ENCODE measurements at places on chromosomes 4 and X.

DNA sequence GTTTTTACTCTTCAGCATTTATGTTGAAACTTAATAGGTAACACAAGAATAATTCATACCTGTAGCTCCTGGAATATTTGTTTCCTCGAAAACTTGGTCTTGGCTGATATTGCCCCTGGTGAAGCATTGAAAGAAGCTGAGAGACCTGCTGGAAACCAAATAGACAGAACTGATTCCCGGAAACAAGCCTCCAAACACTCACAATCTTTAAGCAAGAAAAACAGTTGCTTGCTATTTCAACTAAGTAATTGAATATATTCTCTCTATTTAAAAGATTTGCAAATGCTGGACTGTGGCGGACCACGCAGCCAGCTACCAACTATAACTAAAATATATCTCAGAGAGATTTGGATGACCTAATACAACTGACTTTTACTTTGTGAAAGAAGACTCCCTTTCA is 3.6 kb downstream of the PCDH18 start:
- no peak for DNase-seq

- no peak for DNase-seq
These were observed 242.9 kb downstream of the DCLK2 start for GRCh38 chr4:150321113-150321512.

DNA sequence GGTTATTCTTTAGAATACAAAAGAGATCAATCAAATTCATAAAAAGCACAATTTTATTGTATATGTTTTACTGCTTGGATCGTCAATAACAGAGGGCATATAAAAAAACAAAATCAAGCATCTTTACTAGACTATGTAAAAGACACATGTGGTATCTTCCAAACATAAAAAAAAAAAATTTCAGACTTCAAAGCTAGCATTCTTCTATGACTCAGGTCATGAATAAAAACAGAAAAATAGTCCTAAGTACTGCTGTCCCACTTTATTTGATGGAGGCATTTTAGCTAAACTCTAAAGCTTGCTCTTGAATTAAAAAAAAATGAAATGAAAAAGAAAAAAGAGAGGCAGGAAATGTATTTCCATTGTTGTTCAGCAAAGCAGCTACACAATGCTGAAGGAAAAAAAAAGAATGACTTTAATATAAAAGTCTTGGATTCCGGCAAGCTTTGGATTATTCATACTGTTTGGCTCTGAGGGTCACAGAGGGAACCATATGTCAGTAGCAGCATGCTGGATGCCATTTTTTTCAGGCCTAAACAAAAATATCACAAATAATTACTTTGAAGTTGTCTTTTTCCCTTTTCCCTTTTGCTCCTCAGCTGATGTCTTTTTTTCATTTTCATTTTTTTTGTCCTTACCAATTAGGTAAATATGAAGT is 249.1 kb upstream of the DIAPH2 start:
- no peak for DNase-seq

GRCh38 chrX:73847991-73848390 is 285.0 kb downstream of the CHIC1 start:
- no peak for DNase-seq

DNA sequence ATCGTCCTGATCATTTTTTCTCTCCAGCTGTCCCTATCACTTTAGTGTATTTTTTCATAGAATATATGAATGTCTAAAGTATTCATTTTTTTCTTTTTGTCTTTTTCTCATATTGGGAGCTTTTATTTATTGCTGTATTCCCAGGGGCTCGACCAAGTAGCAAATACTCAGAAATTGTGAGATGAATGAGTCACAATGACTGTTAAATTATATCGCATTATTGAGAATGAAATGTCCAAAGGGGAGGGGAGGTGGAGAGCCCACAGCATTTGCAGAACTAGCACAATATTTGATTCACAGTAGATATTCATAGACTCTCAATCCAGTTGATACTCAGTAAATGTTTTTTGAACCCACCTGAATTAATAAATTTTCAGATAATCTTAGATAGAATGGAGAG is 543.6 kb upstream of the FAM241A start:
- DNase-seq: no peak

DNA sequence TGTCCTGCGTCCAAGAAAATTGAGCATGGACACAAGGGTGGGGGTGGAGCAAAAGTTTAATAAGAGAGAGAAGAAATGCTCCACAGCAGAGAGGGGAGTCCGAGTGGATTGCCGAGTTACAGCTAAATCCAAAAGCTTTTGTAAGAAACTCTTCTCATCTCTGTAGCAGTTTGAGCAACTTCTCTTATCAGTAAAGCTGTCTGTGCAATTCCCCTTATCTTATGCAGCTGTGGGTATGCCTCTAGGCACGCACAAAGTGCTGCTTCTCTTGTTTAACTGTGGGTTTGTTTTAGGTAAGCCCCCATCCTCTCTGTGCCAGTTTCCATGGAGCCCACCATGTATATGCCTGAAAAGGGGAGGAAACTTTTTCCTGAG is 44.8 kb downstream of the HMGB2 start:
- DNase-seq: no peak

DNA sequence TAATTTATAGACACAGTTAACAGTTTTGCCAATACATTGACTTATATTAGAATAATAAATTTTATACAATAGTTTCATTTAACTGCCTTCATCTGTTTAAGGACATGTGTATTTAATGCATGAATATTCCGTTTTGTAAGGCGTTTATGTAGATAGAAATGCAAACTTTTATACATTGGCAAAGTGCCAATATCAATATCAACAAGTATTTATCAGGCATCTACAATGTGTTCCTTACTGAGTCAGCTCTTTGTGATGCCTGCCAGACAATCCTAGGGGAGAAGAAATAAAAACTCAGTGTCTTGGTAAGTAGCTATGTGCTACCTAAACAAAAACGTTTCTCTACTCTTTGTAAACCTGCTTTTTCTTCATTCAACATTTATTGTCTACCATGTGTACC is 1142.2 kb downstream of the C4orf33 start:
- no peak for DNase-seq

GRCh38 chr4:123786920-123787319 is 390.3 kb downstream of the SPRY1 start:
- no peak for DNase-seq

- DNase-seq: no peak
These were observed 75.9 kb downstream of the PAQR3 start for GRCh38 chr4:78863254-78863869.

GRCh38 chr4:120508036-120508435 is 414.5 kb downstream of the PRDM5 start:
- no peak for DNase-seq

DNA sequence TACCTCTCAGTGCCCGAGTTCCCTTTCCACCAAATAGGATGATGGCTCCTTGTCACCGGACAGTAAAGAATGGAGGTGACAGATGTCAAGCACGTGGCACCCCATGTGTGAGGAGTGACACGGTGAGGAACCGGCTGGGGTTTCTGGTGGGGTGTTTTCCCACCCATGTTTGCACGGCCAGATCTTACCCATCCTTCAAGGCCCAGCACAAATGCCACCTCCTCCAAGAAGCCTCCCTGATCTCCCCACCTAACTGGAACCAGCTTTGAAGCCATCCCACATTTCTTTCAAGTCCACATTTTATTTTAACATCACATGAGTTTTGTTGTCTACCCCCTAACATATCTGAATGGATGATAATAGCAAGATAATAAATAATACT is 63.0 kb downstream of the WFS1 start:
- DNase-seq: no peak

- no peak for DNase-seq
These were observed 197.8 kb downstream of the PDGFC start for GRCh38 chr4:156773648-156774357.

DNA sequence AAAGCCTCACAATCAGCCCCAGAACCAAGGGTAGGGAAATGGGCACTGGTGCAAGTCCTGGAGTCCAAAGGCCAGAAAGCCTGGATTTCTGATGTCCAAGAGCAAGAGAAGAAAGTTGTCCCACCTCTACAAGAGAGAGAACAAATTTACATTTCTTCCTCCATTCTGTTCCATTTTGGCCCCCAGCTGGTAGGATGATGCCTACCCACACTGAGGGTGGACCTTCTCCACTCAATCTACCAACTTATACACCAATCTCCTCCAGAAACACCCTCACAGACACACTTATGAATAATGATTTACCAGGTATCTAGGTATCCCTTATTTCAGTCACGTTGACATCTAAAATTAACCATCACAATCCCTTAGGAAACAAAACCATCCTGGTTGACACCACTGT is 367.8 kb upstream of the GRIA3 start:
- no peak for DNase-seq

DNA sequence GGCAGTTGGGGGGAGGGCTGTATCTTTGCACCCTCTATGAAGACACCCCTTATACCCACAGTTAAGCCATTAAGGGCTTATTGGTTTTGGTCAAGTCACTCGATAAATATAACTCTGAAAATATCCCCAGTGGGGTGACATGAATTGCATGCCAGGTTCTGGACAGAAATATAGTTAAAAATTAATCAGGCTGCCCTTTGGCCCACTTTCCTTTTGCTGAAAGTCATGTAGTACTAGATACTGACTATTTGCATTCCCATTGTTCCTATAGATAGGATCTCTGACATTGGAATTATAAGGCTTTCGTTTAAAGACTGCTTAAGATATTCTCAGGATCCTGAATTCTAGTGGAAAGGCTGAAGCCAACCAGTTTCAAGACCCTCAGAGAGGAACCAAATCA is 43.5 kb upstream of the LAMP2 start:
- no peak for DNase-seq

GRCh38 chr4:3385711-3386420 is 55.9 kb upstream of the HGFAC start:
- DNase-seq: no peak

DNA sequence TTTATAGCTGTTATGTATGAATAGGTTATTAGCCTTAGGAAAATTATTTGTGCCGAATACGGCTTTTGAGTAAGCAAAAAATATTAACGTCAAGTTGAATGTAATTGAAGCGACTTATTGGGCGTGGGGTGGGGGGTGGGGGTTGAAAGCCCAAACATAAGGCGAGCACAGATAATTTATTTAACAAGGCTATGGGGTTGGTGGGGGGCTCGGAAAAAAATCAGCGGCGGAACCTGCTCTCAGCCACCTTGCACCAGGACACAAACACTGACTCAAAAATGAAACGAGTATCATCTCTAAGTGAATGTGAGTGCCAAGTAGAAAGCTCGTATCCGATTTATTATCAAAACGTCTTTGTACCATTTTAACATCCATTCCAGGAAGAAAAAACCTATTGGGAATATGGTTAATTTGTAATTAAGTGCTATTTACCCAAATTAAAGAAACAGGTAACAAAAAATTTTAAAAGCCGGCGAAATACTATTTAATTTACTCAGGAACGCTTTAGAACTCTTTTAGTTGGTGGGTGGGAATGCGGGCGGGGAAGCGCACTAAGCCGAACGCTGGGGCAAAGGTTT is 902 bp upstream of the LARP1B start:
- DNase-seq: no peak

DNA sequence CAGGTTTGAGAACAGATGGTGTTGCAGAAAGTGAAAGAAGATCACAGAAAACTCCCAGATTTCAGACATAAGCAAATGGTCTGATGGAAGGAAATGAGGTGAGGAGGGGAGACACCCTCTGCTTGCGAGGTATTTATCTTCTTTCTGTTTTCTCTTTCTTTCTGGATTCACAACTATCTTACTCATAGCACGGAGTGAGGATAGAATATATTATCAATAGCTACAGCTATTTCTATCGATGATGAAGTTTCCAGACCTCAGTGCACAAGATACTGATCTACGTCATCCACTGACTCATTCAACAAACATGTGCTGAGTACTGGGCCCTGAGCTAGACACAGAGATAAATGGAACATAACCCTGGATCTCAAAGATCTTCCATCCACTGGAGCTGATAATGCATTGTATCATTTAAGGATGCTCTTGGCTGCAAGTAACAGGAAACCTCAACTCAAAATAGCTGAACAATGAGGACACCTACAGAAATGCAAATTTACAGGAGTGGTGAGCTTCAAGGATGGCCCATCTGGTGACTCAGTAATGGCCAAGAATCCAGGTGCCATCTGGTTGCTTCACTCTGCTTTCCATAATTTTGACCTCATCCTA is 21.2 kb downstream of the SLC2A9 start:
- DNase-seq: no peak

DNA sequence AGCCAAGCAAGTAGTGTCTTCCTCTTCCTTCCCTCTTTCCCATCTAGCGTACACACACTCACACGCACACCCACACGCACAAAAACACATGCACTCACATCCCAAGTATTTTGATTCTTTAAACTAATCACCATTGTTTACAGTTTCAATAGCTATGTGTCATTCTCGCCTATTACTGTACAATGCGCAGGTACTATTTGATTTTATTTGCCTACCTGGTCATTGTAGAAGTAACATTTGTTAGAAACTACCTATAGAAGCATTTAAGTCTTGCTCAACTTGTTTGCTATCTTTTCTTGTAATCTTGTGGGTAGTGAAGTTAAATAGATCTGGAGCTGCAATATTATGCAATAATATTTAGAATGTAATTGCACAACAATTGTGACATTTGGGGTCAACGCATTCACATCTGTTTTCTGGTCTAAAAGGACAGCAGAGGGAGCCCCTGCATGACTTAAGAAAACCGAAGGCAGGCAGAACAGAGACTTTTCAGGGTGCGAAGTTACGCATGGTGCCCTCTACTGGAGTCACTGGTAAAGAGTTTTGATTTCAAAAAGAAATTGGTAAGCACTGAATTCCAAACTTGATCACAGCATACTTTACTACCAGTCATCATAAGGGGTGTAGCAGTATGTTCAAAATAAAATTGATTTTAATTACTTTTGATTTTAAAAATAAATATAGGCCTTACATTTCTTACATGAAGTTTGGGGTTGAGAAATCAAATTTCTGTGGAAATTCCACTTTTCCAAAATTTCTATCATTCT is 503.3 kb upstream of the FAM241A start:
- DNase-seq: no peak

GRCh38 chr4:1490654-1491327 is 84.5 kb upstream of the NKX1-1 start:
- DNase-seq: no peak

DNA sequence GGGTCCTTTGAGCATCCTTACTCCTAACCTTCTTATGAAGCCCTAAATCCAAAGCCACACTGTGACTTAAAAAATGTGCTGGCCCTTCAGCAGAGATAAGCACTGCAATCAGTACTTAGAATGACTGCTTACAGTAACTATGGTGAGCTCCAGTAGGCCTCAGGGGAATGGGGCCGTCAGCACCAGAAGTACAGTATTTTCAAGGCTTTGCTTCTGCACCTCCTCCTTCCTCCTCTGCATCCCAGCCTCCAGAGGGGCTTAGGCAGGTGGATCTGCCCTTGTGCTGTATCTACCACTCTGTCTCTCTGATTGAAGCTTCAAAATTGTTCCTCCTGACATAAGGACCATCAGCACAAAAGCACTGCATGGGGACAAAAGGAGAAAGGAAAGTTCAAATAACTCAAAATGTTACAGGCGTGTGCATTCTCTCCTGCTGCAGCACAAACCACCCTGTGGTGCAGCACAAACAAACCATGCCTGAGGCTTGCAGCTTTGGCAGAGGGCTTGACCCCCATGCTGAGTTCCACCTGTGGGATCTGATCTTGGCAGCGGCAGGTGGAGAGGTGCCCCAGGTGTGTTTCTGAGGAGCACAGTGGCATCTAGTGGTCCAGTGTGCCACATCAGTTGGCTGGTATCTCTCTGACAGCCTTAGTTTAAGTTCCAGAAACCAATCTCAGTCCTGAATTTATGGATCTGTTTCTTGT is 164.7 kb downstream of the SOWAHB start:
- DNase-seq: no peak

Measured in T-cell (primary cell).